Tongue (tissue), 3 donors: ENCODE measurements at places on chromosomes 7 and 10. TPM values are rescaled to one million over a fixed set of nuclear protein-coding genes. Genes with fewer than 3 reads are reported as not detected.

Gene PTF1A
- not detected for total RNA-seq

Gene KCND2
- total RNA-seq: 1.3 TPM

Gene MRC1
- total RNA-seq: 8.7 TPM

Gene ZNF783
- total RNA-seq: 8.5 TPM

Gene ZKSCAN5
- 11.9 TPM for total RNA-seq

Gene POM121L12
- total RNA-seq: not detected

Gene LHFPL3
- total RNA-seq: not detected

Gene PCGF5
- total RNA-seq: 42.7 TPM

Gene DLG5
- total RNA-seq: 34.6 TPM

Gene EBF3
- total RNA-seq: 44.4 TPM

Gene ST8SIA6
- 2.9 TPM for total RNA-seq

Gene OR6V1
- not detected for total RNA-seq

Gene FKBP6
- total RNA-seq: not detected

Gene GRM3
- total RNA-seq: not detected

GRCh38 chr10:105269689-105270088 is 628.6 kb downstream of the SORCS3 start:
- DNase-seq: peak; percentile 21

GRCh38 chr7:101743241-101743994 is 74.0 kb upstream of the CUX1 start:
- peak; percentile 80 for DNase-seq

DNA sequence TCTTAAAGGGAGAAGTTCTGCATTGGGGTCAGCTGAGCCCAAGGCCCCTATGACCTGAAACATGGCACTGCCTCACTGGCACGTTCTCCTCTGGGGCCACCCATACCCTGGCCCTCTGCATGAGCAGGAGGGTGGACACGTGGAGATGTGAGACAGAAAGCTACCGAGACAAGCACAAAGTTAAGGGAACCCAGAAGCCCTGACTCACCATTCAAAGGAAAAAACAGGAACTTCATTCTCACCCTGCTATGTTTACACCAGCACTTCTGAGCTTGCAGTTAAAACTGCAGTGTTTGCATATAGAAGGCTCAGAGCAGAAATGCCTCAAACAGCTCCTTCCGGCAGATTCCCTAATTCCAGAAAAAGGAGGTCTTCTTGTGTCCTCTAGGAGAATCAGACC is 41.7 kb downstream of the DENND11 start:
- DNase-seq: no peak

- DNase-seq: no peak
Measured at GRCh38 chr7:82699773-82700186, 256.2 kb upstream of the CACNA2D1 start.

GRCh38 chr7:124781907-124782734 is 16.5 kb upstream of the GPR37 start:
- DNase-seq: no peak

DNA sequence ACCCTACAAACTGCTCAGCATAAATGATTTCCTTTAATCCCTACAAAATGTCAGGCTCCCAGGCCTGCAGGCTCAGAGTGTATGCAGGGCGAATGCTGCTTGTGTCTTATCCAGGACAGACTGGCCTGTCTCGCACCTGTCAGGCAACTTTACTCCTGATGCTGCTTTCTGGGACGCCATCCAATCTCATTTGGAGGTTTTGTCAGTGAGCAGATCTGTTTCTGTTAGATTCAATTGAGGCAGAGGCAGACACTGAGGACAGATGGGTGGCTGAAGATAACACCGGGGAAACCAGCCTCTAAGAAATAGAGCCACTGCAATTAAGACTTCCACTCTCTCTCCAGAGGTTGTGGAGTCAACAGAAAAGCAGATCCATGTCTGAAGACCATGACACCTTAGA is 115.6 kb downstream of the DPP6 start:
- DNase-seq: peak; percentile 46

DNA sequence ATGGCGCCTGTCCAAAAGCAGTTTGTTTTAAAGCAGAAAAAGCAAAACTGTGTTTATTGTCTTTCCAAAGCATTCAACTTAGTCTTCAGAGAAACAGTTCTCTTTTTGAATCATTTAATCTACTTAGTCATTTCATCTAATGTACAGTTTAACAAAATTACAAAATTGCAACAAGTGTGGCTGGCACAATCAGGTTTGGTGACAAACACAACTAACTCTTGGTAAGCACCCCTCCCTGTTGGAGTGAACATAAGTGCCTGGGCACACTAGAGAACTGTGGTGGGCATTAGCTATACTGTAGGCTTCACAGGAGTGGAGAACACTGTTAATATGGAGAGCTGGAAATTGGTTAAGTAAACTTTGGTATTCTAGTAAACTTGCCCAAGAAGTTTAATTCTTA is 6.9 kb downstream of the CREM start:
- no peak for DNase-seq

GRCh38 chr10:84196083-84196482 is 1.7 kb downstream of the CDHR1 start:
- no peak for DNase-seq

GRCh38 chr10:62728479-62728878 is 76.0 kb upstream of the ADO start:
- DNase-seq: no peak

DNA sequence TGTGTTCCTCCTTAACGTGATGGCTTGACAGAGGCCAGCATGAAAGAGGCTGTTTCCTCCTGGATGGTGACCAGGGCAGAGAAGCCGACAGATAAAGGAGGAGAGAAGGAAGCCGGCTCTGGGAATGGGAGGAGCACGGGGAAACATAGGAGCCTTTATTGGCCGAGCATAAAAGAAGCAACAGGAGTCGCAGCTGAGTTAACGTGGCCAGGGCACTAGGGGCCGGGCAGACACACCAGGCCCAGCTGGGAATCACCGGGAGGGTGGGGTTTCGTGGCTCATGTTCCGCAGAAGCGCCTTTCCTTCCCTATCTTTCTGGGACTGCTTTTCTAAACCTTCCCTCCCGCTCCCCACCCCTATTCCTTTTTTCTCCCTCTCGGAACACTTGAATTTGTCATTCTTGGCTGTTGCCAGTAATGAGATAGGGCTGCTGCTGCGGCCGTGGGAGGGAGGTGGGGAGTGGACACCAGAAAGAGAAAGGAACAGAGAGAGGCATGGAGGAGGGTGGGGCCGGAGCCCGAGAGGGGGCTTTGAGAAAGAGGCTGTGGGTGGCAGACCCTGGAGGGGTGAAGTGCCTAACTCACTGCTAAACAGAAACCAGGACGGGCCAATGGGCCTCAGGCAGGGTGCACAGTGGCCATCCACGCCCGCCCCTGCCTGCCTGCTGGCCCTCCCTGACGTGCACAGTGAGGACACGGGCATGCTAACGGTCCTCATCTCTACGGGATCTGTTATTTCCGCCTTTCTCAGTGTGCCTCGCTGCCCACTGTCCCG is 65.2 kb downstream of the COL13A1 start:
- DNase-seq: peak; percentile 77

DNA sequence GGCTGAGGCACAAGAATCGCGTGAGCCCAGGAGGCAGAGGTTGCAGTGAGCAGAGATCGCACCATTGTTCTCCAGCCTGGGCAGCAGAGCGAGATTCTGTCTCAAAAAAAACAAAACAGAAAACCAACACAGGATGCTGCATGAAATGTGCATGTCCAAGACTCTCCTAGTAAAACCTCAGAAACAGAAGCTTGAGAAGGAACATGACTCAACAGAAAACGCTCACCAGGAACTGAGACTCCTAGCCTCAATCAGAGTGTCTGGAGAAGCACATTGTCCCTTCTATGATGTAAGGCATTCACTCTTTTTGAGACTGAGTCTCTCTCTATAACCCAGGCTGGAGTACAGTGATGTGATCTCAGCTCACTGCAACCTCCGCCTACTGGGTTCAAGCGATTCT is 168.3 kb downstream of the MYOF start:
- no peak for DNase-seq

DNA sequence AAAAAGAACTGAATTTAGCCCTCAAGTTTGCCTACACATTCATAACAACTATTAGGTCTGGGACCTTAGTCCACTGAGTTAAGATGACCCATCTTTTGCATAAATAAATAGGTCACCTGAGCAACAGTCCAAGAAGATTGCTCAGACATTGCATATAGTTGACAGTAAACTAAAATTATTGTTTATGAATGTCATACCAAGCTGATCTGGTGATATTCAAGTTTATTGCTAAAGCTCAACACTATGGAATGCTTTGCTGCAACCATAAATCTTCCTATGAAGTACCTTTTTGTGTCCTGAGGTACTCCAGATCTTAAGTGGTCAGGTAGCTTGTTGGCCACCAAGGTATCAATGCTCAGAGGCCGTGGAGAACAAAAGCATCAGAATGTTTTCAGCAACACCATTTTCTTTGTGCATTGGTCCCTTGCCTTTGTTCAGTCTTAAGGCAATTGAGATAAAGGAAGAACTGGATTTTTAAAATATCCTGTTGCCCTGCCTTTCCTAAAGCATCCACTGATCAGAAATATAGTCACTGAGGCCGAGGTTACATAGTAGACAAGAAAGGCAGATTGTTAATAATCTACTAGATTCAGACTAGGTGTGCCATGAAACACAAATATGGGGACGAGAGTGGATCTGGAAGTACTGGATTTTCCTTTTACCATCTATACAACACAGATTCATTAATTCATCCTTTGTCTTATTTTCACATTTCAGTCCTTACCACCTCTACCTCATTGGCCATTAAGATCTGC is 321.3 kb downstream of the PTEN start:
- DNase-seq: no peak

- DNase-seq: no peak
Measured at GRCh38 chr7:97226541-97226940, 109.0 kb downstream of the SDHAF3 start.

GRCh38 chr10:124068929-124069328 is 24.5 kb downstream of the CHST15 start:
- no peak for DNase-seq

DNA sequence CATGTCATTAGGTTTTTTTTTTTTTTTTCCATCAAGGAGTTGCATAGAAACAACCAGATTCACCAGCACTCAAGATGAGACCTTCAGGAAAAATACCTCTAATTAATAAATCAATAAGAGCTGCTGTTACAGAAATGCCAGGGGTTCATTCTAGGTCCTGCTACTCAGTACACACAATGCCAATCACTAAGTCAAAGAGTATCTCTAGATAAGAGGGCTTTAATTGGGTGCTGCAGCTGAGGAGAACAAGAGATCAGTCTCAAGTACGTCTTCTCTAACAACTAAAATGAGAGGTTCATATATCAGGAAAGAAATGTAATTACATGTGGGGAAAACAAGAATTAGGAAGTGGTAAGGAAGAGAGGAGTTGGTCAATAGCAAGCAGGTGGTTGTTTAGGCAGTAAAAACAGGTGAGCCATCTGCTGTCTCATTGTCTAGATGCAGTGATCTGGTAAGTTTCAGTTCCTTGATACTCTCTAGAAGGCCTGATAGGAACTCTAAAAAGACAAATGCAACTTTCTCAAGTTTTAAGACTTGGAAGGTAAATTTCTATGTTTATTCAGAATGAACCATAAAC is 272.9 kb upstream of the ZWINT start:
- no peak for DNase-seq

GRCh38 chr10:79254333-79255006 is 92.8 kb upstream of the PPIF start:
- no peak for DNase-seq

DNA sequence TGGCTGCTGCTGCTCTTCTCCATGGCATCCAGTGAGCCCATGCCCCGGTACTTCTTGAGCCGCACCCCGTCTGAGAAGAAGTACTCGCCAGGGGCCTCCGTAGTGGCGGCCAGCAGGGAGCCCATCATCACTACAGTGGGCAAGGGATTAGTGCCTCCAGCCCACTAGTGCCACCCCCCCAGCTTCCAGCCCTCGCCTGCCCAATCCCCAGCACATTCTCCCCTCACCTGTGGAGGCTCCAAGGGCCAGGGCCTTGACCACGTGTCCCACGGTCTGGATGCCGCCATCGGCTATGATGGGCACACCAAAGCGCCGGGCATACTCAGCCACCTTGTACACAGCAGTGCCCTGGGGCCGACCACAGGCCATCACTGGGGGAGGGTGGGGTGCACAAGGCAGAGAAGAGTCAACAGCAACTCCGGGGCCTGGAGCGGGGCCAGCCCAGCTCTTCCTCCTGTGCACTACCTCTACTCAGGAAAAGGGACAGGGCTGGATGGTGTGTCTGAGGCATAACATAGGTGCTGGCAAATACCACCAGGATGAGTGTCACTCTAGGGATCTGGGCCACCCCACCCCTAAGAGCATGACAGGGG is 14.8 kb downstream of the IMPDH1 start:
- DNase-seq: no peak

DNA sequence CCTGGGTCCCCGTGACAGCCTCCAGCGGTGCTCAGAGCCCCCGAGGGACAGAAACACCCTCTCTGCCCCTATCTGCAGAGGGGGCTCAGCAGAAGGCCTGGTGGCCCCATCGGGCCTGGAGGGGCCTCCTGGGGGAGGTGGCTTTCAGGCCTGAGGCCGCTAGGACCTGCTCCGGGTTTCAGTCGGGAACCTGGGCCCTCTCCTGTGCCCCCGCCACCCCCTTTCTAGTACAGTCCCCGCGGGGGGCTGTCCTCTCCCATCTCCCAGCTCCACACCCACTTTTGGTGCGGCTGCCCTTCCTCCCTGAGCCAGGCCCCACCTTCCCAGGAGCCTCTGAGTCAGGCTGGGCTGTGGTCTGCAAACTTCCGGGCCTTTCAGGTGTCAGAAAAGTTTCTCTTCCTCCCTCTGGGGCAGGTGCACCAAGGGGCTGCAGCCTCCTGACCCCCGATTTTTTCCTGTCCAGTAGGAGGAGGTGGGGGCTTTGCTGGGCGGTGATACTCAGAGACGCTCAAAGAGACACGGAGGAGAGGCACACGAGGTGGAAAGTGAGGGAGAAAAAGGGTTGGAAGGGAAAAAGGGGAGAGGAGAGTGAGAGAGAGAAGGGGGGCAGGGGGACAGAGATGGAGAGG is 692 bp downstream of the CARD11 start:
- DNase-seq: no peak

DNA sequence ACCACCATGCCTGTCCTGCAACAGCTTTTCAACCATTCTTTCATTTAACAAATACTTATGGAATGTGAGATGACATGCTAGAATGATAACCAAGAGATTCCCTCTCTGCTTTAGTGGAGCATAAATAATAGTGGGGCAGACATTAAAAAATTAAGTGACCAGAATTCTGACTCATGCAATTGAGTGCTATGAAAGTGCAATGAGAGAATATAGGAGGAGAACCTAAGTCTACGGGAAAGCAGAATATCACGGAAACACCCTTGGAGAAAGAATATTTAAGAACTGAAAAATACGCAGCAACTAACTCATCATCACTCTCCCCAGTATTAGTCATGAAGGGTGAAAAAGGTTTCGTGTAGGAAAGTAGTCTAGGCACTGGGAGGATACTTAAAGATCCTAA is 7.1 kb downstream of the KIF5B start:
- DNase-seq: no peak

DNA sequence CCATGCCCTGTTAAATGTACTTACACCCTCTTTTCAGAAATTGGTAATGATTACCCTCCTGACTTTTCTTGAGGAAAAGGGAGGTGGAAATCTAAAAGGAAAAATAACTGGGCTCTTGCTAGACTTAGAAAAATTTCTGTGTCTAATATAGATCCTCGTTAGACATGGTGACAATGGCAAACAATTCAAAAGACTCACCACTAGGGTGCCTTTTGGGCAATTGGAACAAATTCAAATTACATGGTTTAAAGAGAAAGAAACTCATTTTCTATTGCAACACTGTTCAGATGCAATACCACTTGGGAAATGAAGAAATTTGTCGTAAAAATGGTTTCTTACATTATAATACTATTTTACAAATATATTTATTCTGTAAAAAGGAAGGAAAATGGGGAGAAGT is 950.1 kb downstream of the GRM8 start:
- no peak for DNase-seq

- no peak for DNase-seq
Measured at GRCh38 chr10:81875467-81876252, 666 bp downstream of the NRG3 start.
